ENCODE measurements at places on chromosomes 5 and 9. TPM values are rescaled to one million over a fixed set of nuclear protein-coding genes. Genes with fewer than 3 reads are reported as not detected.

DNA sequence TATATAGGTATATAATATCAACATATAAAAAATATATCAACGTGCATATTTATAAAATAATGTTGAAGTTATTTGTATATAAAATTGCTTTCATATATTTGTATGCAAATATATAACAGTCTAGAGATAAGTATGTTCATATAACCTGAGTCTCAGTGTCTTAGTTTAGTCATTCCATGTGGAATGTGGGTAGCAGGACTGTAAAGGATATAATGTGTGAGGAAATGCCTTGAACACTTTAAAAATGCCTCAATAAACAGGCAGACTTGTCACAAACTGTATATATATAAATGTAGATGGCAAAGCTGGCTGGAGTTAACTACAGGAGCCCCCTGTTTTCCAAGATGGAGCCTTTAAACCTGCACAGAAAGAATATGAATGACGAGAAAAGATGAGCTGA lies 48.4 kb downstream of the CCDC125 start:
- no peaks in the 10 kb centered on the region for H3K27me3 ChIP-seq
- DNase-seq = no peak
- H3K4me1 ChIP-seq = no peaks in the 10 kb centered on the region
- no peak overlapping the region for H3K4me3 ChIP-seq
- H3K27ac ChIP-seq = no peak overlapping the region
- H3K36me3 ChIP-seq = peaks cover 8% of the 10 kb centered on the region

- peaks cover 18% of the 10 kb centered on the region for H3K4me1 ChIP-seq
- no peak overlapping the region for H3K27ac ChIP-seq
- H3K4me3 ChIP-seq = no peak overlapping the region
- no peaks in the 10 kb centered on the region for H3K27me3 ChIP-seq
- H3K36me3 ChIP-seq = peaks cover 21% of the 10 kb centered on the region
These were observed 18.9 kb downstream of the CARD19 start for GRCh38 chr9:93114984-93115335.

DNA sequence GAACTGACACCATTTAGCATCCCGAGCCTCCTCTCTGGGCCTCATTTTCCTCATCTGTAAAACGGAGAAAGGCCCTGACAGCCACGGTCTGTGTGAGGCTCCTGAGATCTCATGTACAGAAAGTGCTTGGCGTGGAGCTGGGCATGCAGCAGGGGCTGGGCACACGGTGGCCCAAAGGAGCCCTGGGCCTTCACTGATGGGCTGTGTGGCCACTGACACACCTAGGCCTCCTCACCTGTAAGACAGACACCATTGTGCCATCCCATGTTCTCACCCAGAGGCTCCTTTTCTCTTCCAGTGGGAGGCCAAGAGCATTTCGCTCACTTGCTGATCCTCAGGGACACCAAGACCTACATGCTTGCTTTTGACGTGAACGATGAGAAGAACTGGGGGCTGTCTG lies 1.6 kb downstream of the ORM1 start:
- no peak overlapping the region for H3K4me3 ChIP-seq
- no peak overlapping the region for H3K27ac ChIP-seq
- no peaks in the 10 kb centered on the region for H3K36me3 ChIP-seq
- no peak for DNase-seq
- no peaks in the 10 kb centered on the region for H3K4me1 ChIP-seq
- no peaks in the 10 kb centered on the region for H3K27me3 ChIP-seq

DNA sequence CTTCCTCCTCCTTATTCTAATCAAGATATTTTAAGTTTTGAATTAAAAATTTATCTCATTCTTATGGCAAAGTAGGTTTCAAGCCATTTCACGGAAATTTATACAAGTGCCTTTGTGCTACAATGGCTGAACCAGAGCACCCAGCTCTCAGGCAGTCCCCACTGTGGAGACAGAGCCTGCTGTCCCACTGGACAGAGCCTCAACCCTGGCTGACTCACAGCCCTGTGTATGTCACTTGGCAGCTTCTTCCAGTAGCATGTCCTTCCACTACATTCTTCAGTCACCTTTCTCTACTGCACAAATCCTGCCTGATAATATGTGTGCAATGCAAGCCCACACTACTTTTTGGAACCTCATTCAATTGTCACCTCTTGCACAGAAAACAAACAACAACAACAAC lies 253.1 kb downstream of the PDE4D start:
- H3K36me3 ChIP-seq = no peaks in the 10 kb centered on the region
- H3K4me1 ChIP-seq = no peaks in the 10 kb centered on the region
- DNase-seq = no peak

DNA sequence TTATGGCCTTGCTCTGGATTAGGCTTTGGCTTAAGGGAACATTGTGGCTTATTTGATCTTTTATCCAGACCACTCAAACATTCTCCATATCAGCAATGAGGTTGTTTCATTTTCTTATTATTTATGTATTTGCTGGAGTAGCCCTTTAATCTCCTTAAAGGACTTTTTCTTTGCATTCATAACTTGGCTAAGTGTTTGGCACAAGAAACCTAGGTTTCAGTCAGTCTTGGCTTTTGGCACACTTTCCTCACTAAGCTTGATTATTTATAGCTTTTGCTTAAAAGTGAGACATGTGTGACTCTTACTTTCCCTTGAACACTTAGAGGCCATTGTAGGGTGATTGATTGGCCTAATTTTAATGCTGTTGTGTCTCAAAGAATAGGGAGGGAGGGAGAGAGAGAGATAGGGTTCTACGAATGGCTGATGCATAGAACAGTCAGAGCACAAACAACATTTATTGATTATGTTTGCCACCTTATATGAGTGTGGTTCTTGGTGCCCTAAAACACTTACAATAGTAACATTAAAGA lies 2265.3 kb upstream of the C9orf72 start:
- H3K4me1 ChIP-seq = no peaks in the 10 kb centered on the region
- no peak for DNase-seq
- H3K27ac ChIP-seq = no peak overlapping the region
- no peak overlapping the region for H3K4me3 ChIP-seq
- H3K36me3 ChIP-seq = no peaks in the 10 kb centered on the region

DNA sequence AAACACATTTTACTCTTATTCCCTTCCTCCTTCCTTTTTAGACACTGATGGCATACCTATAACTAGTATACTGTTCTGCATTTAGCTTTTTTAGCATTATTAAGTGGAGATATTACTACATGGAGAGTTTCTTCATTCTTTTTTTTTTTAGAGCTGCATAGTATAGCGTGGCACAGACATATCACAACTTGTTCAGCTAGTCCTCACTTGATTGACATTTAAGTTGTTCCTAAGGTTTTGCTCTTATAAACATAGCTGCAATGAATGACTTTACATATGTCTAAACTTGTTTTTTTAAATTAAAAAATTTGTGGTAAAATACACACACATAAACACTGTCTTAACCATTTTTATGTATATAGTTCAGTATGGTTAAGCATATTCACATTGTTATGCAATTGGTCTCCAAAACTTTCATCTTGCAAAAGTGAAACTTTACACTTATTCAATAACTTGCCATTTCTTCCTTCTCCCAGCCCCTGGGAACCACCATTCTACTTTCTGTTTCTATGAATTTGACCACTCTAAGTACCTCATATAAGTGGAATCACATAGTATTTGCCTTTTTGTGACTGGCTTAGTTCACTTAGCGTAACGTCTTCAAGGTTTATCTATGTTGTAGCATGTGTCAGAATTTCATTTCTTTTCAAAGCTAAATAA lies 48.7 kb downstream of the ANKDD1B start:
- no peak overlapping the region for H3K4me3 ChIP-seq
- H3K36me3 ChIP-seq = no peaks in the 10 kb centered on the region
- no peak overlapping the region for H3K27ac ChIP-seq
- no peaks in the 10 kb centered on the region for H3K4me1 ChIP-seq
- no peaks in the 10 kb centered on the region for H3K27me3 ChIP-seq
- DNase-seq = no peak

- peak overlapping the region; percentile 62 for H3K4me3 ChIP-seq
- H3K27ac ChIP-seq = no peak overlapping the region
- no peaks in the 10 kb centered on the region for H3K4me1 ChIP-seq
- no peak for DNase-seq
- no peaks in the 10 kb centered on the region for H3K36me3 ChIP-seq
These were observed 1.4 kb downstream of the MYO10 start for GRCh38 chr5:16934677-16935153.

GRCh38 chr5:141947316-141947715 lies 10.7 kb downstream of the PCDH12 start:
- H3K27ac ChIP-seq = no peak overlapping the region
- no peak for DNase-seq
- no peaks in the 10 kb centered on the region for H3K4me1 ChIP-seq
- H3K36me3 ChIP-seq = peaks cover 5% of the 10 kb centered on the region
- H3K4me3 ChIP-seq = no peak overlapping the region
- H3K27me3 ChIP-seq = no peaks in the 10 kb centered on the region

DNA sequence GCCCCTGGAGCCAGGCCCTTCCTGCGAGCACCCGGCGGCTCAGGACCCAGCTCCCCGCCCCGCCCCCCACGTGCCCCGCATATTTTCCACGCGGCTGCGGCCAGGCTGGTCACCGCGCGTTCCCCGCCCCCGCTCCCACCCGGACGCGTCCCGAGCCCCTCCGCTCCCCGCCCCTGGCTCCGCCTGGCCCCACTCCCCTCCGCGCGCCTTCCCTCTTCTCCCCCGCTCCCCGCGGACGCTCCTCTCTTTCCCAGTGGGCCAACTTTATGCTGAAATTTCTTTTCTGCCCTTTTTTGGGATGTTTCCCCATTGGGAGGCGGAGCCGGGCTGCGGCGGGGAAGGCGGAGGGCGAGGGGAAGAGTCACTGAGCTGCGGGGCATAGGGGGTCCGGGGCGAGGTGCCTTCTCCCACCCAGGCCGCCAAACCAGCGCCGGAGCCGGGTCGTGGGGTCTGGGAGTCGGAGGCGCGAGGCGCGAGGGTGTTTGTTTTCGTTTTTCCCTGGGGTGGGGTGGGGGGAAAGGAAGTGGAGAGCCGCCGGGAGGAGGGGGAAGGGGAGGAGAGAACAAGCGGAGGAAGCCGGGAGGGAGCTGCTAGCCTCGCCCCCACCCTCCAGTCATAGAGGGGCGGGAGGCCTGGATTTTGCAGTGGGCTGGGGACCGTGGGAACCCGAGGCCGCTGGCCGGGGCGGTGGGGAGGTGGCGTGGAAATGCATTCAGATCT lies 1.0 kb upstream of the TPM2 start:
- no peaks in the 10 kb centered on the region for H3K4me1 ChIP-seq
- H3K27ac ChIP-seq = peak overlapping the region; percentile 97
- peaks cover 19% of the 10 kb centered on the region for H3K36me3 ChIP-seq
- no peaks in the 10 kb centered on the region for H3K27me3 ChIP-seq
- peak; percentile 71 for DNase-seq
- H3K4me3 ChIP-seq = peak overlapping the region; percentile 70

DNA sequence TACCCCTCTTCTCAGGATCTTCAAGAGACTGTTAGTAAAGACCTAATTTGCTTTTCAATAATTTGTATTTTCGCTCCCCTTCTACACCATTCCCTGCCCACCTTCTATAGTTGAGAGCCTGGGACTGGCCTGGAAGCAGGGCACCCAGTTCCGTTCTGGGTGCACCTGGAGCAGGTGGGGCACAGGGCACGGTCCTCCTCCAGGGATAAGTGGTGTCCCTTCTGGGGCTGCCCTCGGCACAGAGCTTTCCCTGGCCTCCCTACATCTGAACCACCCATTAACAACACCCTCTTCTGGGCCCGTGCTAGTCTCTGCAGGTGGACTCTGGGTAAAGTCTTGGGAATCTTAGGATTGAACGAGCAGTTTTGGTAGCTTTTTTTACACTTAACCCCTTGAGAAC lies 92.8 kb upstream of the PANK3 start:
- no peaks in the 10 kb centered on the region for H3K4me1 ChIP-seq
- H3K36me3 ChIP-seq = peaks cover 22% of the 10 kb centered on the region
- no peaks in the 10 kb centered on the region for H3K27me3 ChIP-seq

GRCh38 chr9:18143073-18143745 lies 330.7 kb upstream of the ADAMTSL1 start:
- no peaks in the 10 kb centered on the region for H3K27me3 ChIP-seq
- no peak for DNase-seq
- no peak overlapping the region for H3K4me3 ChIP-seq
- H3K4me1 ChIP-seq = no peaks in the 10 kb centered on the region
- no peak overlapping the region for H3K27ac ChIP-seq
- no peaks in the 10 kb centered on the region for H3K36me3 ChIP-seq

- DNase-seq = peak; percentile 16
- H3K27ac ChIP-seq = no peak overlapping the region
- peaks cover 49% of the 10 kb centered on the region for H3K36me3 ChIP-seq
- H3K4me1 ChIP-seq = no peaks in the 10 kb centered on the region
- no peaks in the 10 kb centered on the region for H3K27me3 ChIP-seq
These were observed 10.5 kb upstream of the AHRR start for GRCh38 chr5:310941-311434.

DNA sequence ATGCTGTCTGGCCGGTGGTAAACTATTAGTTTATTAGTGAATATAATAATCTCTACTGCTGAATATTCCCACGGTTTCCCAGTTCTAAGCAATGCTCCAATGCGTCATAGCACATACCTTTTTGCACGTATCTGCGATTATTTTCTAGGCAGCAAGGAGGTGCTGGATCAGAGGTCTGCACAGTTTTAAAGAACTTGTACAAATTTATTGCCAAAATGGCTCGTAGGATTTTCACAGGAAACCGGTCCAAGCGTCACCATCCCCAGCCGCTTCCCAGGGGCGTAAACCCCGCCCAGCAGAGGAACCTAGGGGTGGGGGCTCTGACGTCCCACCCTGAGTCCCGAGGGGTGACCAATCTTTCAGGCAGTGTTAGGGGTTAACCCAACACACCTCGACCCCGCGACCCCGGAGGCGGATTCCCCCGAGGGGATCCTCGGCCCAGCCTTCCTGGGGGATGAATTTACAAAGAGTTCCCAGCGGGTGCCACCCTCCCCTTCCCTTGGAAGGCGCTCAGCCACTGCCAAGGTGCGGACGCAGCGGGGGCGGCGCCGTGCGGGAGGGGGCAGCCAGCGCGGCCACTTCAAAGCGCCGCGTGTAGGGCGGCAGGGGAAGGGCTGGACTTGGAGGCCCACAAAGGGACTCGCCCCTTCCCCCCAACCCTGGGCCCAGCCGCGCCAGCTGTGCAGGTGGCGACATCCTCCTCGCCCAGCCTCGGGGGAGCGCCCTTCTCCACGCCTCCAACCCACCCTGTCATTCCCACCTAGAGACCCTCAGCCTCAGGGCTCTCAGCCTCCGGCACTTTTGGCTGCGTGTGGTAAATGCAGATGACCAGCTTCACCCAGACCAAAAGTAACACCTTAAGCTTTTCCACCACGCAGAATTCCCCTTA lies 43.5 kb upstream of the TCF7 start:
- H3K36me3 ChIP-seq = no peaks in the 10 kb centered on the region
- no peak overlapping the region for H3K27ac ChIP-seq
- no peaks in the 10 kb centered on the region for H3K4me1 ChIP-seq
- H3K4me3 ChIP-seq = peak overlapping the region; percentile 22
- no peak for DNase-seq

DNA sequence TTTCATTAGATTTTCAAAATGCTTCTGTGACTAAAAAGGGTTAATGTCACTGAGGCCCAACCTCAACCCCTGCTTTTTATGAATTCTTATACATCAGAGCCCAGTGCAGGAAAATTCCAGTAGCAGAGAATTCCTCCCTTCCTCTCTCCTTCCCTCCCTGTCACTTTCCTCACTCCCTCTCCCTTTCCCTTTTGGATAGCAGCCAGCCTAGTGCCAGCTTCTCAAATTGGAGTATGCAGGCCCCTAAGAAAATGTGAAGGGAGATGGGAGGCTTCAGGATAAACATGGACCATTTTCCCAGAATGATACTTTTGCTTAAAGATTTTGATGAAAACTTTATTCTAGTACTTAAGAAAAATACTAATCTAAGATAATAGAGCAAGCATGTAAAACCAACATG lies 507.4 kb downstream of the KDM4C start:
- H3K36me3 ChIP-seq = no peaks in the 10 kb centered on the region
- no peaks in the 10 kb centered on the region for H3K27me3 ChIP-seq
- no peak overlapping the region for H3K27ac ChIP-seq

The FBP2 gene
- total RNA-seq = not detected

The COL15A1 gene
- total RNA-seq = 22.4 TPM

The MPDZ gene
- 61.5 TPM for total RNA-seq

The CDH6 gene
- 1.1 TPM for total RNA-seq

The CDX1 gene
- total RNA-seq = not detected

The SPTLC1 gene
- total RNA-seq = 40.6 TPM

The CTXN3 gene
- not detected for total RNA-seq

The FAM151B gene
- total RNA-seq = 1.9 TPM
